ENCODE measurements at places on chromosomes 2 and 18.

GRCh38 chr2:59176737-59177136 lies 935.6 kb upstream of the FANCL start:
- no peak for DNase-seq

- no peak for DNase-seq
Observed at GRCh38 chr2:207778298-207778882, 8.7 kb upstream of the FZD5 start.

DNA sequence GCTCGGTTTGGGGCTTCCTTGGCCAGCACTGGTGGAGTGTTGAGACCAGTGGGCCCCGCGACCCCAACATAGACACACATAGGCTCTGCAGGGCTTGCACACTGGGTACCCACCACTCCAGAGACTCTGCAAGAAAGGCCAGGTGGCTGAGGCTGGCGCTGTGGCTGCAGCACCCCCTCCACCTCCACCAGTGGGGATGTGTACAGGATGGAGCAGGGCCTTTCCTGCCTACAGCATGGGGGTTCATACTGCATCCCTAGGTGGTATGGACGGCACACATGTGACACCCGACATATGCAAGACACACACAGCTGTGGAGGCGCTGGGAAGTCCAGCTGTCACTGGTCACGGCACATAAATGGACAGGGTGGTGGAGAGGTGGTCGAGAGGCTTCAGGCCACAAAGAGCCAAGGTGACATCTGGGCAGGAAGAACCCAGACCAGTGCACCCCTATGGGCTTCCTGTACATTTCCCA lies 1.3 kb downstream of the RNPEPL1 start:
- DNase-seq, result no peak

GRCh38 chr2:71389384-71390072 lies 57.9 kb downstream of the ZNF638 start:
- no peak for DNase-seq
